ENCODE measurements at places on chromosomes 4 and X.

GRCh38 chr4:184969610-184970009, 48.7 kb upstream of the HELT start:
- no peak for DNase-seq

DNA sequence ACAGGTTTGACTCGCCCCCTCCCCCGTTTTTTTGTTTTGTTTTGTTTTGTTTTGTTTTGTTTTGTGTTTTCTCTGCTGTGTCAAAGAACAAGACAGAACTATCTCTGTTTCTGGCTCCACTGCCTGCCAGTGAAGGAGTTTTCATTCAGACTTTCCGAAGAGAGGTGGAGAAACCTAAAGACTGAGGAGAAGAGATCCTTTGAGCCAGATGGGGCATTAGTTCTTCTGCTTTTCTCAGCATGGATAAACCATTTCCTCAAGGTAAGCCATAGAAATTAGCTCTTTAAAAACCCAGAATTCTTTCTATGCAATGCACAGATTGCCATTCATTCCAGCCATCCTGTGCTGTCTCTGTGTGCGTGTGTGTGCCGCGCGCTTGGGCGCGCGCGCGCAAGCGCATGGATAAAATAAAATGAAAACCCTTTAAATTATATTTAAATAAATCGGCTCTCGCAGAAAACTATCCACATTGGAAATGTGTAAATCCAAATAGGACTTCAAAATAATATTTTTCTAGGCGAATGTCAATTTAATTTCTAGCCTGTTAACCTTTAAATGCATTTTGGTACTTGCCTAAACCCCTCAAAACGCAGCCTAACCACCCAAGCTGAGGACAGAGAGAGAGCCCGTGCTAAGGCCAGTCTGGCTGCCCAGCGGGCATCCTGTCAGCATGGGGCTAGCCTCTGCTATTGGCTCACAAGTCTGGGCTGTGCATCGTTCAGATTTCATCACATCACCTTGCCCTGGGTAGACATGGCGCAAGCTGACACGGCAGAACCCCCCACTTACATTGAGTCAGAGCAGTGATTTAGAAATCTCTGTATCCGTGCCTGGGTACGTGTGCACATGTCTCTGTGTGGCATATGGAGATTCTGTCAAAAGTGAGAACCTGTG, 113.0 kb upstream of the VAMP7 start:
- DNase-seq = peak; percentile 4

DNA sequence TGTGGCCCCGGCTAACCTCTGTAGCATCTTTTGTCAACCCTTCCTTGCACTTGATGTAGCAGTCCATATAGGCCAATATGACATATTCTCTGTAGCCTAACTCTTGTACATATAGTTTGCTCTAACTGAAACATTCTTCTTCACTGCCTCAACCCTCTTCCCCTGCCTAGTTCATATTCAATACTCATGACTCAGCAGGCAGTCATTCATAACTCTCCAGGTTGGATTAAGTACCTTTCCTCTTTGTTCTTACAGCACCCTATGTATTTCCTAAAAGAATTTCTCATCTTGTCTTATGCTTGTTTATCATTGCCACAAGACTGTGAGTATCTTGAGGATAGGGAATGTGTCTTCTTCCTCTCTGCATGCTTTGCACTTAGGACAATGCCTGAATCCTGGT, 76.9 kb downstream of the TMLHE start:
- no peak for DNase-seq

DNA sequence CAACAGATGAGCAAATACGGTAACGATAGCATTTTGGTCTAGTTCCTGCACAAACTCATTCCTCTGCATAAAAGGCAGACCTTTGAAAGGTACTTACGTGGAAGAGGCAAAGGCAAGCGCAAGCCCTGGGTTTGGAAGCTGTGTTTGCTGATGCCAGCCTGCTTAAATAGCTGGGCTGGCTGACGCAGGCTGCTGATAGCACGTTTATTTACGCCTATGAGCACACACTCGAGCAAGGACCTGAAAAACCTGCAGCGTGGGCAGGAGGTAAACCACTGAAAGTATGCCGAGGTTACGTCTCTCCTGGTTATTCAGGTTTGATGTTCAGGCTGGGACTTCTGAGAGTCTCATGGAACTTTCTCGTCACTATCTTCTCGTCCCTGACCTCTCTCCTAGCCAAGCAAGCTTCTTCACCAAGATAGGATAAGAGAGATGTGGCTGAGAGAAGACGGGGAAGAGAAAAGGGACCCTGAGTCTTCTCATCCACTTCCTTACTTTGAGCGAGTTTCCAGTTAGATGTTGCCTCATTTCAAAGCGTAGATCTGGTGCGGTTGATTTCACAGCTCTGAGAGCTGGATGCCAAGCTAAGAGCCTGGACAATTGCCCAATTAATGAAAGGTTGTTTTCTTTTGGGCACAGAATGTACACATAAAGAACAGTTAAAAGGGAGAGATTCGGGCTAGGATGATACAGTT, at the start of gene HOPX:
TSS of gene HOPX (minus strand) at position 139 of the 695 bp plus-strand sequence. CDS start 23,480 bp downstream, outside the sequence.
- peak; percentile 38 for DNase-seq

DNA sequence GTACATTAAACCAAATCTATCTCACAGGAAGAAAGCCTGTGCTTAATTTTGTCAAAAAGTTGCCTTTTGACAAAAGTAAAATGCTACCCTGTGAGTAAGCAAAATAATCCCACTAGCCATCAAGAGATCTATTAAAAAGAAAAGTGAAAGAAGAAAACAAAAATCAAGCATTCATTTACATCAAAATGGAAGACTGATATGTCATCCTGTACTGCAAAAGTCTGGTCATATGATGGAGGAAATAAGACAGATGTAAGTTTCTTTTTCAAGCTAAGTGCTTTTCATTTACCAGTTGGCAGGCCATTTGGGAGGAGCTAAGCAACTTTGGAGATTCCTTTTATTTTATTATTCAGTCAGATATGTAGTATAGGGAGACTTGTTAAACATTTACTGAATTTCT, 387.4 kb downstream of the SPOCK3 start:
- DNase-seq = no peak

- DNase-seq = no peak
These were observed 12.2 kb downstream of the NOCT start for GRCh38 chr4:139027776-139028175.

DNA sequence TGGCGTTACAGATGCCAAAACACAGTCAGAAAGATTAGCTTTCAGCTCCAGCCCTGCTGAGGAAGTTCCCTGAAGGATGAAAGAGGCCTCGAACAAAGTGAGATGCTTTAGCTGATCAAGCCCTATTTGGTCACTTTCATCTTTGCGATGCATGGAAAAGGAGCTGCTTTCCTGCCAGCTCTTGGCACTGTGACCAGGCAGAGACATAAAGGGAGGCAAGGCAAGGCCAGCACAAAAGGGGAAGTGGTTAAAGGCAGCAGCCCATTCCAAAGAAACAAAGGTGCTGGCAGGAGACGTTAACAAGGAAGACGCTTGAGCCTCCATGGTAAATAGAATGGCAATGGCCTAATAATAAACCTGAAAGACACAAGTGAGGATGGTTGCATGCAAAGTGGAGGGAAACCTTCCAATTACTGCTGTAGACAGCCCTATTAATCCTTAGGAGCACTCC, 617.1 kb upstream of the INTU start:
- no peak for DNase-seq

GRCh38 chr4:177225605-177226004, 84.1 kb upstream of the NEIL3 start:
- DNase-seq = no peak

- DNase-seq = peak; percentile 41
These were observed 98.2 kb upstream of the PRKX start for GRCh38 chrX:3811331-3812311.

DNA sequence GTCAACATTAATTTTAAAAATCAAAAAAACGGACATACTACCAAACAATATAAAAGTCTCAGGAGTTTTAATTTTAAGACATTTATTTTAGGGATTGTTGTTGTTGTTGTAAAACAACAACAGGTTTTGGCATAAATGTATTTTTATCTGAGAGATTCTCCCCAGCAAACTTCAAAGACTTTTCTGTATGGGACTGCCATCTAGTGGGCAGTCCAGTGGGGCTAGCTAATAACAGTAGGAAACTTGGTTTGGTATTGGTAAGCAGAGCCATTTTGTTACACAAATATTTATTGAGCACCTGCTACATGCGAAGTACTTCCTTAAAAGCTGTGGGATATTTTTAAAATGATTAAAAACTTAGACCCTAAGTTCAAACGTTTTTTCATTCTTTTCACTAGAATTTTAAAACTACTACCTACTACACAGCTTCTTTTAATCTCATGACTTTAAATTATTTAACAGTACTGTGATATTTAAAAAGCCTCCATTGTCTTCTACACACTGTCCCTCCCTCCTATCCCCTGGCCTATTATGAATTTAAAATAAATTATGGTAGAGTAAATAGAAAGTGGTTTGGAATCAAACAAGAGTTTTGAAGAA, 1028.4 kb upstream of the INTU start:
- DNase-seq = no peak

DNA sequence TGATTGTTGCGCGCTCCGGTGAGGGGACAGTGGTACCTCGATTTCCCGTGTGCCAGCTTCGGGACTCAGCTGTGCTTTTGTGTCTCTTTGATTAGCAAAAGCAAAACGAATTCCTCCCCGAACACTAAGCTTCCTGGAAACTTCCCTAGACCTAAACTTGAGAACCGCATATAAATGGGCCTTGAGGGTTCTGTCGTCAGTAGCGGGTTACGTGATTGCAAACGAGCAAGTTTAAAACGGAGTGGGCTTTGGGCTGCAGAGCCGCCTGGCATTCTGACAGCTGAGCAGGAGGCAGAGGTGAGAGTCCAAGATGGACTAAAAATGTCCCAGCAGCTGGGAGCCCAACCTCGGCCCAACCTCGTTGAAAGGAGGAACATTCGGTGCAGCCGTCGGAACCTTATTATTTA, 1.2 kb upstream of the TAPT1 start:
- peak; percentile 57 for DNase-seq

DNA sequence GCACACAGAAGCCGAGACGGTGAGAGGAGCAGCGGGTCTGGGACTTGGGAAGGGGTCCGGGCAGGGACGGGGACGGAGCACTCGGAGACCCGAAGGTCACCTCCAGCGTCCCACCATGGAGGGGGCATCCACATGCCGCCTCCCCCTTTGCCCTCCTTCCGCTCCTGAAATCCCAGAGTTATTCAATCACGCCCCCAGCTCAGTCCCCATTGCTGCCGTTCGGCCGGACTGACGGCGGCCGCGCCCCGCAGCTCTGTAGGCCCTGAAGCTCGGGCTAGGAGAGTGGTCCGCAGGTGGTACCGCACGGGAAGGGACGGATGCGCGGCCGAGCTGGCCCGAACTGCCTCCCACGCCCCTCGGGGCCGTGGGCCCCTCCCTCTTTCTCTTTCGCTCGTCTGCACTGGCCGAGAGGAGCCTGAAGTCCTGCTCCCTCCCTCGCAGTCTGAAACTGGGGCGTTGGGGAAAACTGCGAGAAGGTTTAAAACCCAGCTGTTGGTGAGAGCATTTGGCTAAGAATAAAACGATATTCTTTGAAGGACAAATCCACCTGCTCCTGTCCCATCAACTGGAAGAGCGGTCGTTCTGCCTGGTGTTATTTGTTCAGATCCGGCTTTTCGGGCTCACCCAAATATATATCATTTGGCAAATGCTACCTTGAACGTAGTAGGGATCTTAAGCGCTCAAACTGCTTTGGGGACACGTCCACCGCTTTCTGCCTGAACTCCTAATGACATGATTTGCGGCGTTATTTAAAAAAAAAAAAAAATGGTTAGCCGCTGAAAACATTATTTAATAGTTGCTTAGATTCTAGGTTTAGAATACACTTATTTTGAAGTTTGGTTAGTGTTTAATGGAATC, 719 bp downstream of the USO1 start:
- DNase-seq = peak; percentile 90

- no peak for DNase-seq
These were observed 771.3 kb downstream of the RAB28 start for GRCh38 chr4:12712648-12713339.

DNA sequence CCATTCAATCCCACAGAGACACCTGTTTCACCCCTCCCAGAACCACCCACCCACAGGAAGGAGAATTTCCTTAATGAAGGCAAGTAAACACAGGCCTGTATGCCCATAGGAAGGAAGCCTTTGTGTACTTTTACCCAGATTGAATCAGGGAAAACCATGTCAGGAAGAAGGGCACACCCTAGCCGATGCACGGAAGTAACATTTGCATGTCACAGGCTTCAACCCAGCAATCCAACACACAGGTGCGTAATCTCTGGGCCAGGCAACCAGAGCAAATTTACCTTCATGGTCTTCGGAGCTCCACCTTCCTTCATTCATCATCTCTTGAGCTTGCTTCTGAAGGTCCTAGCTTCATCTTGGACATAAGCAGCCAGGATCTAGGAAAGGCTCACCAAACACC, 206.3 kb downstream of the SHROOM3 start:
- DNase-seq = no peak

- DNase-seq = no peak
These were observed 635 bp upstream of the PHF8 start for GRCh38 chrX:54044877-54045338.

GRCh38 chr4:88522702-88523324, 763 bp downstream of the PYURF start:
- DNase-seq = peak; percentile 43

GRCh38 chr4:181008164-181008563, 1235.0 kb upstream of the TENM3 start:
- DNase-seq = no peak

GRCh38 chrX:23861215-23861896, 46.4 kb downstream of the APOO start:
- DNase-seq = no peak

GRCh38 chr4:101169044-101170014, 178.0 kb downstream of the PPP3CA start:
- peak; percentile 79 for DNase-seq

DNA sequence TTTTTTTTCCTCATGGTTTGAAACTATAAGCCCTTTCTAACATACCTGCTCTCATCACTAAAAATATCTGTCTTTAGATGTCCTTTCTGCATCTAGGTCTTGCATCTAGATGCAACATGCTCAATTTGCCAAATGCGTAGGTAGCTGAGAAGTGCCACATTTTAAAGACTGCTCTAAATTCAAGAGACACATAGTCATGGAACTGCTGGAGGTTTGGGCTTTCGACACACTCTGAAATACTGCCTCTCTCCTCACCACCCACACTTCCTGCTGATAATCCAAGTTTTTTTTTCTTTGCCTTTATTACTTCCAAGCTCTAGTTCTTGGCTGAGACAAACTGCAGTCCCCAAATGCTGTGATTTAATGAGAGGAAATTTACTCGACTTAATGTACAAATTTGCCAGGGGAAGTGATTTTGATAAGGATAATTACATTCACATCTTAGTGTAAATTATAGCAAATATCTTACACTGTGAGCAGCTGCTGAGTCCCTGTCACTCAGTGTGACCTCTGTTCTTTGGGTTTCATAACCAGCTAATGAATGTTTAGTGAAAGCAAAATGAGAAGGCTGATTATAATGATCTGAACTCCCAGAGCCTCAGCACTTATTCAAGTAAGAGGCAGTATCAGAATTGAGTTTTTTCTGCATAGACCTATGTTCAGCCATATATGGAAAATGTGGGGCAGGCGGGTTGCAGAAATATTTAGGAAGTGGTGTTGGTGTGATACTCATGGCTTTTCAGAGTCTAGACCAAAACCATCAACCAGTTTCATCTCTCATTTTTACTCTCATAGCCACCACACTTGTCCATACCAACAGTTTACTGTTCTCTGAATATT, 31.3 kb downstream of the DRD5 start:
- peak; percentile 53 for DNase-seq

Measured in suppressor macrophage treated with lipopolysaccharide for 4 hours (primary cell).